LoVo (cell line): ENCODE measurements at places on chromosomes 3 and 15.

DNA sequence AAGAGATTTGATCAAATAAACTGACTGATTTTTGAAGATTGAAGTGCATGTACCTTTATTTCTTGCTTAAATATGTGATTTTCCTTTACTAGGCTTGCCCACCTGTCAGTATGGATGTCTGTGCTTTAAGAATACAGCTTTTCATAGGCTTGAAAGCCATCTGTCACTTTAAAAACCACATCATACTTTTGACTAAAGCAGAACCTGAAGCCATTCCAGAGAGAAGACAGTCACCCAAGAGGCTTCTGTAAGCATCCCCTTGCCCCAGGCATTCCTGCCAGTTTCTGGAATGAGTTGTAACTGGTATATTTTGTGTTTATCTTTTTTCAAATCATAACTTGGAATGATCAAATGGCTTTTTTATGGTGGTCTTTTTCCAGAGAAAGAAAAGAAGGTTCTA is 24.0 kb downstream of the HPS3 start:
- DNase-seq: no peak

GRCh38 chr3:17655743-17656142 is 86.7 kb downstream of the TBC1D5 start:
- DNase-seq: no peak

- DNase-seq: no peak
Observed at GRCh38 chr15:71203586-71204474, 88.6 kb downstream of the THSD4 start.

DNA sequence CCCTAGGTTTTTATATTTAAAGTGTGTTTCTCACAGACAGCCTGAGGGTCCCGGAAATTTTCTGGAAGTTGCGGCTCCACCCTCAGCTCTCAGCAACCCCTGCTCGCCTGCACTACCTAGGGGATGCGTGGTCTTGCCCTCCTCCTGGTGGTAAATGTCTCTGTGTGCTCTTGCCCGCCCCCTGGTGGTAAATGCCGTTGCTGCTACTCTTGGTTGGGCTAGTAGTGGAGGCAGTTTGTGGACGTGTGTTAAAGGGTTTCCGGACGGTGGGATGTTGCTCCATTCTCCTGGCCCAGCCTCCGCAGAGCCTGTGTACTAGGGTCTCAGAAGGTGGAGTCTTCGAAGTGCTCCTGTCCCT is 27.4 kb downstream of the STOML1 start:
- DNase-seq: peak; percentile 72

GRCh38 chr3:43152649-43153048 is 46.8 kb upstream of the POMGNT2 start:
- DNase-seq: no peak

DNA sequence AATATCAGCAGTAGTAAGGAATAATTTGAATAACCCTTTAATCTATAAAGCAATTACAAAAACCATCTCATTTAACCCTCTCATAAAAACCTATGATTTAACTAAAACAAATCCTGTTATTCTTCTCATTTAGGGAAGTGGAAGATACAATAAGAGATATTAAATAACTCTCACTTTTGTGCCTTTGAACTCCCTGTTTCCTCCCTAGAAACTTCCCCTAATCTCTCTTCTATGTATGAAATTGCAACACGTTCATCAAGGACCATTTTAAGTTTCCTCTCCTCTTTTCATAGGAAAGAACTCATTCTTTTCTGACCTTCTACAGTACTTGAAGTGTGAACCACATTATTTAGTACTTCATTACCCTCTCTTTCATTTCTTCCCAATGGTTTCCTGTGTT is 18.8 kb upstream of the FAM81A start:
- DNase-seq: no peak

GRCh38 chr3:129313665-129314385 is 35.2 kb downstream of the HMCES start:
- no peak for DNase-seq

DNA sequence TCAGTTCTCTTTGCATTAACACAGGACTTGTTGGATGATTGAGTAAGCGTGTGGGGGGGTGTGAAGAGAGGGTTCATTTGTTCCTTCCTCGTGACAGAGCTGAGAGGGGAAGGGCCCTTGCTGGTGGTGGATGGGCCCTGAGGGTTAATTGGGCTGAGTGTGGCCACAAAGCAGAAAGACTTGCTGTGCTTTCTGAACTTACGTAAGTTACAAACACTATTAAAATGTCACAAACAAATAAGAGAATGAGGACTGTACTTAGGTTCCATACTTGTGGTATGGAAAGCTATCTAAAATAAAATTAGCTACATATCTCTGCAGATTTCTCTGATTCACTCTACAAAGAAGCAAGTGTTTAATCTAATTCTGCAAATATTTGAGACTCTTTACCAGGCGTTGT is 231.3 kb downstream of the LPP start:
- DNase-seq: no peak

DNA sequence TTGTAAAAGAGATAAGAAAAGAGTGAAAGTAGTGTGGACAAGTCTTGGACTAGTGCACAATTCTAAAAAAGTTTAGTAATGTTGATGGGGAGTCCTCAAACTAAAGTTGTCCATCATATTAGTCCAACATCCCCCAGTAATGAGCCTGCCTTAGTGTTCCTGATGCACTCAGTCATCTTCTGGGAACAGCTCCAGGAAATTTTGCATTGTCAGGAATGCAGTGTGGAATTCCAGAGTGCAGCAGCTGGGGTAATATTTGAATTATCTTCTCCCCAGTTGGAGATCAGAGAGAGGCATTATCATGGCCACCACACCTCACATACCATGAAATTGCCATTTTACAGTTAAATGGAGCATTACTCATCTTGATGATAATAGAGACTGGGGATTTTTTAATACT is 528.8 kb upstream of the NAALADL2 start:
- no peak for DNase-seq

- no peak for DNase-seq
Observed at GRCh38 chr3:49523756-49524747, 30.2 kb upstream of the BSN start.

DNA sequence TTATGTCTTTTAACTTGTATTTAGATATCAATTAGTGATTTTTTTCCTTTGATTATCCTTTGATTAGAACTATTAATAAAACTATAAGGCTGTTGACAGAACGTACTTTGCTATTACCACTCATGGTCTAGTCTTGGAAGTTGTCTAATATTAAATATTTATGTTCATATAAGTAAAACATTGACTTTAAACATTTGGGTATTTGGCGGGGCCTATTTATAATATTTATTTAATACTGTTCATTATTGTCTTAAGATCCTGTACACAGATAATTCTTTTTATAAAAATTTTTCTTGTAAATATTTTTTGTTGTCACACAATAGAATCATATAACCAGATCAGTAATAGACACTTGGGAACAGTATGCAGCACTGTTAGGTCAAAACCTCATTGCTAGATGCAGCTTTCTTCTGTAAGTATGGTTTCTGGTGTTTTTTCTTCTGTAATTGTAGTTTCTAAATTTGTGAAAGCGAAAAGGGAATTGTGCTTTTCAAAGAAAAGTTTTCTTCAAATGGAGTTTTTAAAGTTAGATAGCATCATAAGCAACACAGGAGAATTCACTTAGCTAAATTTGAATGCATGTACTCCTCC is 93.4 kb downstream of the FNDC3B start:
- DNase-seq: no peak

DNA sequence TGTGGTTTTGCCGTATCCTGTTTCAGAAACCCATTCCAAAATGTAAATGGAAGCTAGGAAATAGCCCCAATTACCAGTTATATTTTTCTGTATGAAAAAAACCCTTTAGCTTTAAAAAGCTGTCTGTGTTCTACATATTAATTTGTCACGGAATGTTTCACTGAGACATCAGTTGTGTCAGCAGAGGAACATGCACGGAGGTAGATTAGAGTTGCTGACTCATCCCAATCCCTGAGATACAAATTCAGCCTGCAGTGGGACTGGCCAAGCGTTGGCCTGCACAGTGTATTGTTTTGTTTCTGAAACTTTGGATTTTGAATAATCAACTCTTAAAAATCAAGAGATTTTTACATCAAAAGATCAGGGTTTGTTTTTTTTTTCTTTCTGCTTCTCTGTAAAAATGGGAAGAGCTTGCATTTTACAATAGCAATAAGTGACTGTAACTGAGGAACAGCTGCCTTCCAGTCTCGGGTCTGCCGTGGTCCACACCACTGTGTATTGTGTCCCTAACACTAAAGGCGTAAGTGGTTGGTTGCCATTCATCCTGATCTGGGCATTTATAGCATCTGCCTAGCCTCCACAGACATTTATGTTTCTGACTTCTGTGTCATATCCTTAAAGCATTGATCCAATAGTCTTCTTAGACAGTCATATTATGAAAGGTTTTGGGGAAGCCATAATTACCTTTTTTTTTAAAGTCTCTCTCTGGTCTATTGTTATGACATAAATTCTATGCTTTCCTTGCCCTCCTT is 218.1 kb downstream of the ADAMTSL3 start:
- DNase-seq: no peak

- peak; percentile 76 for DNase-seq
Observed at GRCh38 chr3:192566706-192567290, 160.5 kb downstream of the FGF12 start.

- DNase-seq: no peak
Observed at GRCh38 chr3:37668431-37668817, 193.3 kb upstream of the CTDSPL start.

DNA sequence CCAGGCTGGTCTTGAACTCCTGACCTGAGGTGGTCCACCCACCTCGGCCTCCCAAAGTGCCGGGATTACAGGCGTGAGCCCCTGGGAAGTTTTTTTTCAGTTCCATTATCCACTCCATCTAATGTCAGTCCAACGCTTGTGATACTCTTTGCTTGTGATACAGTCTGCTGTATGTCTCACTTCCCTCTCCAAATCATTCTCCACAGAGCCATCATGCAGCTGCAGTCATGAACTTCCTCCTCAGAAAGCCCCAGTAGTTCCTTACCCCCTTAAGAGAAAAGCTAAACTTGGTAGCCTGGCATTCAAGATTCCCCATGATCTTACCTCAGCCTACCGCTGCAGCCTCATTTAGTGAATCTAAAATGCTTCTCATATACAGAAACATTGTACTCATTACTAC is 2.3 kb downstream of the ARPC4 start:
- no peak for DNase-seq

GRCh38 chr3:89488800-89489580 is 381.6 kb downstream of the EPHA3 start:
- DNase-seq: no peak

GRCh38 chr3:86995537-86995936 is 4.6 kb upstream of the VGLL3 start:
- peak; percentile 26 for DNase-seq

- no peak for DNase-seq
Observed at GRCh38 chr3:147391781-147392624, 14.3 kb downstream of the ZIC4 start.

DNA sequence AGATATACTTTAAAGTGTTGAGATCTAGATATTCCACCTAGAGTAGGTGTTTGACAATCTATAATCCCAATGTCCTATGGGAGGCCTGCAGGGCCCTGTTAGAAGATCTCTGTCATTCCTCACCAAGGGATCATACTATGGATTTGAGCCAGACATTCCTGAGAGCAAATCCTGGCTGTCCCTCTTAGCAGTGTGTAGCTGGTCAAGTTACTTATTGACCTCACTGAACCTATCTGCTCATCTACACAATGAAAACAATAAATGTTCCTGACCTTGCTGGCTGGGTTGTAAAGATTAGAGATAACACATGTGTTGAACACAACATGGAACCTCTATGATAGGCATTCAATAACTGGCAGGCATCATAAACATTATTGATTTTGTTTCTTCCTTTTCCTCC is 265.6 kb upstream of the ATP11B start:
- no peak for DNase-seq
